Keratinocyte (primary cell): ENCODE measurements at places on chromosomes 7 and 10. TPM values are rescaled to one million over a fixed set of nuclear protein-coding genes. Genes with fewer than 3 reads are reported as not detected.

The ASB10 gene
- polyA plus RNA-seq = not detected in 3 replicates

The KNDC1 gene
- polyA plus RNA-seq = 0.02 to 0.32 TPM (median 0.20 TPM) in 3 replicates

The HOXA1 gene
- 5.2 to 12.5 TPM (median 11.9 TPM) in 3 replicates for polyA plus RNA-seq

- DNase-seq = no peak
- H3K4me1 ChIP-seq = peaks cover 5% of the 10 kb centered on the region
- H3K36me3 ChIP-seq = no peaks in the 10 kb centered on the region
- H3K4me3 ChIP-seq = no peak overlapping the region
- no peaks in the 10 kb centered on the region for H3K27me3 ChIP-seq
Measured at GRCh38 chr10:110115784-110116520, 91.5 kb upstream of the MXI1 start.

- no peaks in the 10 kb centered on the region for H3K27me3 ChIP-seq
- no peaks in the 10 kb centered on the region for H3K36me3 ChIP-seq
- no peak overlapping the region for H3K4me3 ChIP-seq
Measured at GRCh38 chr10:114609518-114610426, 48.3 kb downstream of the ABLIM1 start.

DNA sequence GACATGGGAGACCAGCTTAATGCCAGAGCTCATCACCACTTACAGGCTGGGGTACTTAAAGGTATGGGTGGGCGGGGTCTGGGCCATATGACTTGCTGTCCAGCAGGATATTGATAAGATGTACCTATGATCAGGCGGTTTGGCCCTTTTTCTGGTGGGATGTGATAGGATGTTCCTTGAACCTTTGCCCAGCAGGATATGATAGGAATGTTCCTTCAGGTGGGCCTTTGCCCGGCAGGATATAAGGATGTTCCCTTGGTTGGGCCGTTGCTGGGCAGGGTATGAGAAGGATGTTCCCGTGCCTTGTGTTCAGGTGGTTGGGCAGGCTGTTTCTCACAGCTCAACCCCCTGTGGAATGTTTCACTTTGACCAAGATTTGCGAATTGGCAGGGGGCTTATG, 187.2 kb upstream of the CXCL12 start:
- no peaks in the 10 kb centered on the region for H3K4me1 ChIP-seq
- H3K4me3 ChIP-seq = no peak overlapping the region
- no peaks in the 10 kb centered on the region for H3K27me3 ChIP-seq
- no peak overlapping the region for H3K27ac ChIP-seq
- DNase-seq = no peak

DNA sequence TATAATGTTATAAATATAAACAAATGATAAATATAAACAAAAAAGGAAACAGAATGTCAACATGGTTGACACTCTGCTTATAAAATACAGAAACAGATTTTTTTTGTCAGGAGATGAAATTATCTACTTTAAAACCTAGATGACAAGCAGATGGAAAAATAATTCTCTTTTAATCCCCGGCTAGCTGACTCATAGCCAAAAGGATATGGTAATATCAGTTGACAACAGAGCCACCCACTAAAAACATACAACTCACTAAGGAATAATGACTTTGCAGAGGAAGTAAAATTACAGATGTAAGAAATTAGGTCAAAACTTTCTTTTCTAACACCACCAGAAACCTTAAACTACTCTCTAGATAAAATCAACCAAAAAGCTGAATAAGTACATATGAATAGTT, 131.1 kb upstream of the ABCB5 start:
- no peak overlapping the region for H3K4me3 ChIP-seq
- no peak for DNase-seq
- H3K27me3 ChIP-seq = no peaks in the 10 kb centered on the region
- H3K4me1 ChIP-seq = no peaks in the 10 kb centered on the region

- H3K4me1 ChIP-seq = peaks cover 41% of the 10 kb centered on the region
- no peaks in the 10 kb centered on the region for H3K27me3 ChIP-seq
- peaks cover 15% of the 10 kb centered on the region for H3K36me3 ChIP-seq
- peak overlapping the region; percentile 52 for H3K4me3 ChIP-seq
- H3K27ac ChIP-seq = peak overlapping the region; percentile 57
- no peak for DNase-seq
Measured at GRCh38 chr7:5598769-5599371, 175.2 kb upstream of the TNRC18 start.

GRCh38 chr10:47243356-47243755, 56.6 kb upstream of the GDF10 start:
- H3K27ac ChIP-seq = no peak overlapping the region
- H3K4me1 ChIP-seq = no peaks in the 10 kb centered on the region
- H3K27me3 ChIP-seq = peaks cover 16% of the 10 kb centered on the region
- H3K4me3 ChIP-seq = no peak overlapping the region
- no peaks in the 10 kb centered on the region for H3K36me3 ChIP-seq
- no peak for DNase-seq

- no peaks in the 10 kb centered on the region for H3K36me3 ChIP-seq
- no peak overlapping the region for H3K4me3 ChIP-seq
- H3K27me3 ChIP-seq = no peaks in the 10 kb centered on the region
Measured at GRCh38 chr10:33385686-33386085, 51.2 kb upstream of the NRP1 start.

GRCh38 chr7:151244196-151244840, 4.2 kb downstream of the SMARCD3 start:
- H3K36me3 ChIP-seq = no peaks in the 10 kb centered on the region
- no peak for DNase-seq
- H3K27me3 ChIP-seq = peaks cover 30% of the 10 kb centered on the region

DNA sequence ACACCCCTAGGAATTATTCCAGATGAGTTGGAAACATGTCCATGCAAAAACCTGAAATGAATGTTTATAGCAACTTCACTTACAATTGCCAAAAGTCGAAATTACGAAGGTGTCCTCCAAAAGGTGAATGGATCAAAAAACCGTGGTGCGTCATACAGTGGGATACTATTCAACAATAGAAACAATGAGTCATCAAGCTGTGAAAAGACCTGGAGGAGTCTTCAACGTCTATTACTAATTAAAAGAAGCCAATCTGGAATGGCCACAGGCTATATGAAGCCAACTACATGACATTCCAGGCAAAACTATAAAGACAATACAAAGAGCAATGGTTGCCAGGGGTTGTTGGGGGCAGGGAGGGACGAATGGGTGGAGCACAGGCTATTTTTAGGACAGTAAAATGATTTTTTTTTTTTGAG, 12.6 kb upstream of the PPP2R2D start:
- H3K27ac ChIP-seq = peak overlapping the region; percentile 56
- peaks cover 20% of the 10 kb centered on the region for H3K27me3 ChIP-seq
- H3K4me3 ChIP-seq = no peak overlapping the region
- peaks cover 16% of the 10 kb centered on the region for H3K4me1 ChIP-seq
